ENCODE measurements at places on chromosomes 3 and 15.
A peak's percentile ranks its signal among the peaks of the same experiment; 100 is the strongest.

GRCh38 chr15:26864664-26865191, 2.1 kb upstream of the GABRA5 start:
- DNase-seq = no peak

DNA sequence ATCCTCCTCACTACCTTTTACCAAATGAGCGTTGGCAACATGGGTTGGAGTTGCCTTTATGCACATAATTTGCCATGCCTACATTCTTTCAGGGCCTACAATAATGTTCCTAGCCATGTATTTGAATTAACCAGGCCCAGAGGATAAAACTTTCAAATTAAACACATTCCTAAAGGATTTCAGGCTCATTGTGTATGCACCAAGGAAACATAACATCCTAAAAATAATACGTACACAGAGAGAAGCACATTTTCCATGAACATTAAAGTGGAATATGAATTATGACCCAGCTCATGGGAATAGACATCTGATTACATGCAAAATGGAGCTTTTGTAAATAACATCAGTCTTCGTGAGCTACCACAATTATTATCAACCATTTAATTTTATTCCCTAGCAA, 203.3 kb downstream of the RORA start:
- DNase-seq = no peak

- DNase-seq = no peak
Observed at GRCh38 chr15:29636140-29636539, 186.1 kb downstream of the TJP1 start.

GRCh38 chr15:29731865-29732264, 90.4 kb downstream of the TJP1 start:
- no peak for DNase-seq

GRCh38 chr3:27360113-27361078, 8.8 kb downstream of the NEK10 start:
- DNase-seq = no peak

GRCh38 chr15:35753486-35753885, 207.5 kb upstream of the DPH6 start:
- DNase-seq = no peak

GRCh38 chr3:133574260-133574881, 885 bp downstream of the CDV3 start:
- peak; percentile 40 for DNase-seq

DNA sequence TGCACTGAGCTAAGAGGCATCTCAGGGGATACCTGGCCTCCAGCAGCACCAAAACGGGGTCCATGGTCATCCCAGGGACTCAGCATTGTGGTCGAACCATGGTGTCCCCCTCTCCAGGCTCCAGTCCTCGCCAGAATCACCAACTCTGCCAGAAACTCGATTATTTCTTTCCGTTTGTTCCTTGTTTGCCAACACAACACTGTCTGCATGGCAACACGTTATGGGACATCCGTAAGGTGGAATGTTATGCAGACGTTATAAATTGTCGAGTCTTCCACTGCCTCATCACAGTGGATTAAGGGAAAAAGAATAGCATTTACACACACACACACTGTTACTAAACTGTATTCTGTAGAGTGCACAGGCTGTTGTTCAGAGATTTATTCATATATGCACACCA, 52.5 kb upstream of the RPL32 start:
- no peak for DNase-seq

DNA sequence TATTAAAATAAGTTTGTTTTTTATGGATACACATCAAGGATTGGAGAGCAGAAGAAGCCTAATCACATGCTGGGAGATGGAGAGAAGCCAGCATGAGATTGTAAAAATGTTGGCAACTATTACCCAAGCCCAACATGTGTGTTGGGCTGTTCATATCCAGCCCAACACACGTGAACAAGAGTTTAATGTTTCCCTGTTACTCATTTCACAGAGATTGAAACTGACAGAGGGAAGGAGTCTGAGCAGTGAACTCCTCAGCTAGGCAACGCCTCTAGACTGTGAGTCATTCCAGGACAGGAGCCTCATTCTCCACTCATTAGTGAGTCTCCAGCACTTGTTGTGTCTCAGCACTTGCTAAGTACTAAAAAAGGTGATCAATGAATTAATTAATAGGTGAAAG, 43.2 kb upstream of the CMSS1 start:
- no peak for DNase-seq

- no peak for DNase-seq
Observed at GRCh38 chr3:139289860-139290524, 53.8 kb upstream of the MRPS22 start.

- DNase-seq = no peak
Observed at GRCh38 chr15:55008421-55008820, 188.3 kb downstream of the RSL24D1 start.

DNA sequence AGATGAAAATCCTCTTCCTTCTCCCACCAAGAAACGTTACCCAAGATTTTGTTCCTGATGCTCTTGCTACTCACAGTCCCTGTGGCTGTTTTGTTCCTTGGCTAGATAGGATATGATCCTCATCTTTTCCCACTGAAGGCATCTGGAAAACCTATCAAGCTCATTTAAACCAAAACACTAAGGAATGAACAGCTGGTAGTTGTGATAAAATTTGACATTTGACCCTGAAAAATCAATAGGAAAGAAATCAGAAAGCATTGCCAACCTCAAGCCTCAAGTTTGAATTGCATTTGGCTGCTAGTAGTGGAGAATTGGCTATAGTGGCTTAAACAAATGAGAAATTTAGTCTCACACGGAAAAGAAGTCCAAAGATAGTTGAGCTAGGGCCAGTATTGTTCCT, 170.6 kb upstream of the CHRM5 start:
- no peak for DNase-seq

- DNase-seq = no peak
Observed at GRCh38 chr15:58224068-58224467, 85.9 kb downstream of the AQP9 start.

- DNase-seq = no peak
Observed at GRCh38 chr15:25422021-25422420, 16.8 kb downstream of the UBE3A start.

DNA sequence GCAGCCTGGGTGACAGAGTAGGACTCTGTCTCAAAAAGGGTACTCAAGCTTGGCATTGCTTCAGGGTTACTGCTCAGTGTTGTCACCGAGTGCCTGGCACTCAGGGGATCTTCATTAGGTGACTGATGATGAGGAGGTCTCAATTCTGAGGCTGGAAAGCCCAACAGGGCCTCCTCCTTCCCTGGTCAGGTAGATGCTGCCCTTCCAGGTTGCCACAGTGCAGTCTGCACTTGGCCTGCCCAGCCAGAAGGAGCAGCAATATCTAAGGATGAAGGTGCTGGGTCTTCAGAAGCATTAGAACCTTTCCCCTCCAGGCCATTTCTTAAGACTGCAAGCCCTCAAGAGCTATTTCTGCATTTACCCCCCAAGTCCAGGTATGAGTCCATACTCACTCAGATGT, 42.0 kb downstream of the PGPEP1L start:
- no peak for DNase-seq

GRCh38 chr3:172354931-172355499, 93.2 kb downstream of the GHSR start:
- DNase-seq = no peak

DNA sequence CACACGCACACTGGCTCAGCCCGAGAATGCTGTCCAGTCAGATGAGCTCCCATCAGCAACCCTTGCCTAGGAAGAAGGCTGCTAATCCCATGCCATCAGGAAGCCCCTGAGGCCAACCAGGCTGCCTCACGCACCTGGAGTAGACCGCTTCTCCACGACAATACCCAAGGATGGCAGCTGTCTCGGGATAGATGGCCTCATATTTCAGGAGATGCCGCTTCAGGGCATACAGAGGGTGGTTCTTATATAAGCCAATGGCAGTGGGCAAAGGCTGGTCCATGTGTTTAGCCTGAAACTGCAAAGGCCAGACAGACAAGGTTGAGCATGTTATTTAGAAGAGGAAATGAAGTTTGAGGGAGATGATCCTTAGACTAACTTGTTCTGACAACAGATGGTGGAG, 22.2 kb downstream of the XPC start:
- DNase-seq = no peak

DNA sequence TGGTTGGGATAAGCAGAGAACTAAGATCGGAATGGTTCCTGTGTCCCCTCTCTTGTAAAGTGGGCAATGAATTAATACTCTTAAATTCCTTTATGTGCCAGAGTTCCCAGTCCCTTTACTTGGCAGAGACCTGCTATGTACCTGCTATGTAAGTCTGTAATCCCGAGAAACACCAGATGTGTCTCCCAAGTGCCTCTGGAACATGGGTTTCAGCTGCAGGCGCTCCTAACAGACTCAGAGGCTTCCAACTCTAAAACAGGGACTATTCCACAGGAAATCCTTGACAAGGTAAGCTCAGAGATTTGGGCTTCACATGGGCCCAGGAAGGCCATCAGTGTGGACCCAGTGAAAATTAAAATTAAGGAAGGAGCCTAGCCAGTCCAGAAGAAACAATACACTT, 117.7 kb upstream of the PLCL2 start:
- DNase-seq = no peak

GRCh38 chr15:58639992-58640391, 109.5 kb downstream of the ADAM10 start:
- no peak for DNase-seq

GRCh38 chr15:41792000-41792637, 17.8 kb downstream of the MAPKBP1 start:
- DNase-seq = no peak

GRCh38 chr15:65183865-65184159, 1.3 kb downstream of the CLPX start:
- DNase-seq = no peak

DNA sequence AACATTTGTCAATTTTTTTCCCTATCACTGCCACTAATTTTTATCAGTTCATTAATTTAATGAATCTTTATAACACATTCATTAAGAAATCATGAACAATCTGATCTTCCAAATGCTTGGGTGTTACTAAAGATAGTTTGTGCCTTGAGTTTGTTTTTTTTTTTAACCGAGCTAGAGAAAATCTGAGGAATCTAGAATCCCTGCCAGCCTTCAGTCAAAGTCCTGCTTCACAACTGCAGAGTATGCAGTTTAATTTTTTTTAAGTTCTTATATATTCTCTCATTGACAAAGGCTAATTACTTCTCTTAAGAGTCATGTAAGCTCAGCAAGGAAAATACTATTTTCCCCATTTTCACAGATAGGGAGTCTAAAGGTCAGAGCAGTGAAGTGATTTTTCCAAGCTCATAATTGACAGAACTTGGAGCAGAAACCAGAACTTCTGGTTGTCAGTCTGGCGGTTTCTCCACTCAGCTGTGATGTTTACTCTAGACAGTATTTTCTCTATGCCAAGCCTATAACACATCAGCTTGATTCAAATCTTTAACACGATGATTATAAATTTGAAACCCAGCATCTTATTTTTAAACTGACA, 55.7 kb downstream of the TNIK start:
- no peak for DNase-seq
